Stimulated activated CD8-positive, alpha-beta memory T cell treated with anti-CD3 and anti-CD28 coated beads, Interleukin-2, amount 100 ng/mL, for 1 hour (primary cell): ENCODE measurements at places on chromosomes 2 and 18.

DNA sequence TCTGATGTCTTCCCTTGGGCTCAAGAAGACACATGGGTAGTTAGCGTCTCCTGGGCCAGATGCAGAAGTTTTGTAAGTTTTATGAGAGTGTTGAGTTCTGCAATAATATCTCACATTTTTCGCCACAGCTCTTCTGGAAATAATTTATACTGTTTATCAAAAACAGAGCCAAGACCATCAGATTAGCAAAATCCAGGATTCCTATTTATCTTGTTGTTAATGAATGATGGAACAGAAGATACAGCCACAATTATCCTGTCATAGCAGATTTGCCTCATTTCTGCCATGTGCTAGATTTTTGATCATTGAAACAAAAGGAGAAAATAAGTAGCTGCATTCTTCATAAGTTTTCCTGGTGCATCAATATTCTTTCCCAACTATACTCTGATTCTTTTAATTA, 1048.6 kb upstream of the KLHL29 start:
- no peak for DNase-seq

DNA sequence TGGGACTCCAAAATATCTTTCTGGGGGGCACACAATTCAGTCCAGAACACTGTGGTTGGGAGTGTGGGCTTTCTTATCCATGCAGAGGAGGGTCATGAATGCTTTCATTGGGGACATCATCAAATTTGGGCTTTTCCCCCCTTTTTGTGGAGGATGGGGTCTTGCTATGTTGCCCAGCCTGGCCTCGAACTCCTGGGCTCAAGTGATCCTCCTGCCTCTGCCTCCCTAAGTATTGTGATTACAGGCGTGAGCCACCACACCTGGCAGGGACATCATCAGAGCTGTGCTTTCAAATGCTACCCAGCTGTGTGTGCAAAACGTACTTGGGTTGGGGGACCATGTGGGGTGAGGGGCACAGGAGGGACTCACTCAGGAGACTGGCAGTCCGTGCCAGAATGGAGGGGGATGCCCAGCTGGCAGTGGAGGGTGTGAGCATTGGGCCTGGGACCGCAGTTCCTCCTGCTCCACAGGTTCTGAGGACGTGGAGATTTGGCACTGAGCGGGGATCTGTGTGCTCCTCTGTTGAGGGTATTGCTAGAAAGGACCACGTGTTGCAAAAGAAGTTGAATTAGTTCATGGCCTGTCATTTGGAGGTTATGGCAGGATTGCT, 24.4 kb downstream of the EMILIN2 start:
- no peak for DNase-seq

DNA sequence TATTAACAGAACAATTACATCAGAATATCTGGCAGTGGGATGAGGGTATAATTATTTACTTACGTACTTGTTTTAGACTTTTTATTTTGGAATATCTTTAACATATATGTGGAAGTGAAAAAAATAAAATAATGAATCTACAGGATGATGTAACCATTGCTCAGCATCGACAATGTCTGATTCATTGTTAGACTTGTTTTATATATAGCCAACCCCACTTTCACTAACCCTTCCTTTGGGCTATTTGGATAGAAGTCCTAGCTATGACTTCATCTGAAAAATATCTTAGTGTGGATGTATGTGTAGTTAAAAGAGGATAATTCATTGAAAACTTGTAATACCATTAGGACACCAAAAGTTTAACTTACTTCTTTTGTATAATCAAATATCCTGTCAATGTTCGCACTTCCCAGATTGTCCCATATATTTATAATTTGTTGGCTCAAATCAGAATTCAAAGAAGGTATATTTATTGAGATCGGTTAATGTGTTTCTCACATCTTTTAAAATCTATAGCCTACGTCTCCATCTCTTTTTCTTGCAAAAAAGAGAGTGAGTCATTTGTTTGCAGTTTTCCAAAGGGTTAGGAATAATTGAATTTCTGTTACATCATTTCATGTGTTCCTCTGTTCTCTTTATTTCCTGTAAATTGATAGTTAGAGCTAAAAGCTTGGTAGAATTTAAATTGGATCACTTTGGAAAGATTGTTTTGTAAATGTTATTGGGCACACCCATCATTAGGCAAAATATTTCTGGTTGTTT, 506.1 kb upstream of the FAM98A start:
- DNase-seq, result no peak

GRCh38 chr2:113890253-113891235, 655 bp downstream of the ACTR3 start:
- peak; percentile 68 for DNase-seq

- DNase-seq, result no peak
These were observed 1.2 kb upstream of the ANO7 start for GRCh38 chr2:241187101-241187917.

DNA sequence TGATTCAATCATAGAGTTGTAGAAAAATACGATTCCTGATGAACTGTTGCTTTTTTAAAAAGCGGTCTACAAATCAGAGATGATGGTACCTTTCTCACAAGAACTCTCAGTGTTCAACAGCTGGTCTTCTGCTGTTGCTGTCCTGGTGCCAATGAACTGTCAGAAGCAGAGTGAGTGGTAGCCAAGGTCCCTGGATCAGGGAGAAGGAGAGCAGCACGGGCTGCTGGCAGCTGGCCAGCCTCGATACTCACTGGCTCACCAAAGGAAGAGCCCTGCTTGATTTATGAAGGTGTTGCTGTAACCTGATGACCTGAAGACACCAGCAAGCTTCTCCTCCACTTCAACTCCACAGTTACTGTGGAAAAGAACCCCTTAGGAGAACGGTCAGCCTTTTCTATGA, 300.8 kb upstream of the SOX11 start:
- DNase-seq, result no peak

GRCh38 chr2:218893349-218894150, 12.9 kb downstream of the WNT10A start:
- DNase-seq, result no peak

DNA sequence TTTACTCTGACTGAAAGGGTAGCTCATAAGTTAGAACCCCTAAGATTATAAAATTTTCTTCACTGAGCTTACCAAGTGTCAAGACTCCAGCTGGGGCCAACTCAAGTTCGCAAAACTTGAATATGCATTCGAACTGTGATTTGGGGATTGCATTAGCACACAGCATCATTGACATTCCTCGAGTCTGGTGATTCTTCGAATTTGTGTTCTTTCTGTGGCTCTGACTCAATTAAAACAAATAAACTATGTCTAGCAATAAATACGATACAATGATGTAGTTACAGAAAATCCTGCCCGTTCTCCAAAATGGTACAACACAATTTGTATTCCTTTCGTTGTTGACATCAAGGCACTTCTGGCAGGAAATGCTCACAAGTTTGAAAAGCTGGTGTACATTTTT, 11.1 kb downstream of the CCL20 start:
- no peak for DNase-seq

DNA sequence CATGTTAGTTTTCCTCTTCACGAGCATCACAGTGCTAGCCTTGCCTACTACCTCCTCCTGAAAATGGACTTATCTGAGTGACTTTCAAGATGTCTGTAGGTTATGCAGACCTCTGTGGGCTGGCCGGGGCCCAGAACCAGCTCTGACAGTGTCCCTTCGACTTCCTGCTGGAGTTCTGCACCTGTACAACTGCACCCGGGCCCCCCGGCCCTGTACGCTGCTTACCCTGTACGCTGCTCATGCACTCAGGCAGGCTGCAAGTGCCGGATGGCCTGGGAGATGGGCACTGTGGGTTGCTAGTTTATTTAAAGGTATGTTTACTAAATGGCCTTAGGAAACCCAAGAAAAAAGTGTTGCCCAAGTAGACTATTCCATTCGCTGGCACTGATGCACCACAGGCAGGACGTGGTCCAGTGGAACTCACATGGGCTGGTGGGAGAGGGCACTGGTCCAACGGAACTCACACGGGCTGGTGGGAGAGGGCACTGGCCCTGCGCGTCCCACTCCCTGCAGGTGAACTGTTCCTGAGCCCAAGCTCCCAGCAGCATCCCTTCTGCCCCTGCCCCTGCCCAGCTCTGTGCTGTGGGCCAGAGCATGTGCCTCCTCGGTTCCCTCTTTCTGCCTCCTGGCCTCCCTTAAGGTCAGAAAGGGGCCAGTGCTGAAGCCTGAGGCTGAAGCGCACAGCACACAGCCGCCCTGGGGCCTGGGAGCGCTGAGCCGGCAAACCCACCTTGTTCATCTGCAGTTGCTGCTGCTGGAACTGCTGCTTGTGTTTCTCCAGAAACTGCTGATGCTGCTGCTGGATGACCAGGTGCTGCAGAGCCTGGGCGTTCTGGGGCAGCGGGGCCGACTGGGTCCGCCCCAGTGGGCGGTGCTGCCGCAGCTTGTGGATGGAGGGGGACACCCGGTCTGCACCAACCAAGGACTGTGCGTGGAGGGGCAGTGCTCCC, 274.8 kb downstream of the HDAC4 start:
- no peak for DNase-seq

GRCh38 chr2:4553241-4553640, 849.9 kb downstream of the DCDC2C start:
- DNase-seq, result no peak

GRCh38 chr2:217993817-217994463, 8.9 kb downstream of the TNS1 start:
- DNase-seq, result peak; percentile 13

GRCh38 chr2:12560618-12561017, 156.1 kb upstream of the TRIB2 start:
- DNase-seq, result no peak

- DNase-seq, result no peak
These were observed 104.9 kb downstream of the ANKRD44 start for GRCh38 chr2:197205585-197206215.

DNA sequence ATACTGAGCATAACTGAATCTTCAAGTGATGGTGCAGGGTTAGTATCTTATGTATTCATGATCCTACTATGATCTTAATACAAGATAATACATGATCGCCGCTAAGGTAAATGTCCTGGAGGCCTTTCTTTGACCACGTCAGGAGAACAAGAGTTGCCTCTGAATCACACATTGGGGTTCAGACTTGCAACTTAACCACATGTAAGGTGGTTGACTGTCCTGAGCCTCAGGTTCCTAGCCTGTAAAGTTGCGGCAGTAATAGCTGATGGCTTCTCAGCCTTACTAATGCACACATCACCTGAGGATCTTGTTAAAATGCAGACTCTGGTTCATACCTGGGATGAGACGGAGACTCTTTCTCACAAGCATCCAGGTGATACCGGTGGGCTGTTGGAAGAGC, 112.5 kb downstream of the MGAT5 start:
- DNase-seq, result no peak

DNA sequence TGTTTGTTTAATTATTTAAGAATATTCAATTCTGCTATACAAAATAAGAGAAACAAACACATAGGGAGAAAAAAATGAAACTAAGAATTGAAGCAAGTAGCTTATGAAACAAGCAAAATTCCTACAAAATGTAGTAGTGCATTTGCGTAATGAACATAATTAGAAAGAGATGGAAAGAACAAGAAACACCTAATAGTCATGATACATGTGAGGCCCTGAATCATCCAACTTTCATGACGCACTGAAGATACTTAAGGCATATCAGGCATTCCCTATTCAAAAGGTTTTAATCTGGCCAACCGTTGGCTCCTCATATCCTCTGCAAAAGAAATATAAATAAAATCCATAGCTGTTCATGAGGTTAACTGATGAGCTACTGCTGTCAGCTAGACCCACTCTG, 14.5 kb upstream of the NAB1 start:
- DNase-seq, result no peak

DNA sequence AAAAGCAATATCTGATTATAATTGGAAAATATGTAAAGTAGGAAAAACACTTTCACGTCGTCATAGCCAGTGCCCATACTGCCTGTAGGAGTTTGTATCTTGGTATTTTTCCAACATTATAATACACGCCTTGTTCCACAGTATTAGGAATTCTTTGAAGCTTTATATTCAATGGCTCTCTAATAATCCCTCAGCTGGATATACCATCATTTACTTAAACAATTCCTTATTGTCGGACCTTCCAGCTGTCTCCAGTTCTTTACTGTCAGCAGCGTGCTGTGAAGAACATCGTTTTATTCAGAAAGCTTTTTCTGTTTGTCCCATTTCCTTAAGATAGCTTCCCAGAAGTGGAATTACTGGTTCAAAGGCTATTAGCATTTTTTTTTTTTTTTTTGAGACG, 31.7 kb downstream of the ATP6V1C2 start:
- DNase-seq, result no peak

DNA sequence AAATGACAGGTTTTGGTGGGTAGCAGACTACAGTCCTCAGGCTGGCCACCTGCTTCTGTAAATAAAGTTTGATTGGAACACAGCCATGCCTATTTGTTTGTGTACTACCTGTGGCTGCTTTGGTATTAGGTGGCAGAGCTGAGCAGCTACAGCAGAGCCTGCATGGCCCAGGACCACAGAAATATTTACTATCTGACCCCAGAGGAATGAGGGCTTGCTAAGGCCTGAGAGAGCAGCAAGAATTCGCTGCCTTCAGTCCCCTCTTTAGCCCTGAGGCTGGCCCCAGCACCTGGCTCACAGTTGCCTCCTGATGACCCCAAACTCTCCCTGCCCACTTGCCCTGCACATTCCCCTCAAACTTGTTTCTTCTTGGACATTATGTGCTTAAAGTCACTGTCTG, 32.5 kb downstream of the POLR1A start:
- DNase-seq, result no peak

DNA sequence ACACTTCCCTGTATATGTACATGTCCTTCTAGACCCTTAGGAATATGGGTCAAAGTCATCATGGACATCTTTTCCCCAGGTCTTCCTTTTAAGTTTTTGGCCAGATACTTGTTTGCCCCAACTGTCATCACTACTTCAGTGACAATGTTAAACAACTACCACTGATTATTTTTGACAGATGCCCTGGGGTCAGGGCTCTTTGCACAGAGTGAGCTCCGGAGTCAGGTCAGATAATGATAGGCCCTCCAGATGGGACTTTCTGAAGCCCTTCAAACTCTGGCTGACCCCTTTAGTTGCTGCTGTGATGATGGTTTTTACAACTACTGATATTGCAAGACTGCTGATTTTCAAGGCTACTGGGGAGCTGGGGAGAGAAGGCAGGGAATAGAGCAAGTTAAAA, 449.4 kb upstream of the HS6ST1 start:
- DNase-seq, result no peak

GRCh38 chr2:106350980-106351379, 117.2 kb downstream of the RGPD3 start:
- no peak for DNase-seq

DNA sequence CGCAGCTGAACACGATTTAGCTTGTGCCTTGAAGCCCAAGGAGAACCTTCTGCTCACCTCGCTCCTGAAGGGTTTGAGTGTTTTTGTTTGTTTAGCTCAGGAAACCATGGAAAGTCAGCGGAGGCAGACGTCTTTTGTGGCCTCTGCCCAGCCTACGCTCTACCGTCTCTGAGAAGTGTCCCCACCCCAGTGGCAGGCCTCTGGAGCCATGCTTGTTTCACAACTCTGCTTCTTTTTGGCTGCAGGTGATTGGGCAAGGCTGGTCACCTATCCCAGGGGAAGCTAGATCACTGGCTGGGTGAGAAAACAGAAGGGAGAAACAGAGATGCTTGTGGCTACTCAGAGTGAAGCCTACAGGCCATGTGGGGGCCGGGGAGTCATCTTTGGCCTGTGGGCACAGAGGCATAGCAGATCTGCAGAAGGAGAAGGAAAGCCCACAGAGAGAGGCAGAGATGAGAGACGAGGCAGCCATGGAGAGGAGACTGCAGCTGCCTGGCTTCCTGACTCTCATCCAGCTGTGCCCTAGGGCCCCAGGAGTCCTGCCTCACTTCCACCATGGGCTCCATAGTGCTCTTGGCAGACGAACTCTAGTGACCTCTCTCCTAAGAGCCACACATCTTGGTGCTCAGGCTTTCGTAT, 50.1 kb downstream of the CIB4 start:
- DNase-seq, result no peak

- DNase-seq, result no peak
These were observed 799 bp downstream of the CYTIP start for GRCh38 chr2:157443090-157443489.
